Neural progenitor cell (in vitro differentiated cells): ENCODE measurements at places on chromosomes 16 and 17.

GRCh38 chr16:28067604-28068379 is 4.3 kb upstream of the GSG1L start:
- DNase-seq: no peak

- no peak for DNase-seq
Observed at GRCh38 chr16:1458336-1458976, 14.1 kb upstream of the CCDC154 start.

- no peak for DNase-seq
Observed at GRCh38 chr17:44033861-44034408, 19.2 kb upstream of the TMEM101 start.

- peak; percentile 78 for DNase-seq
Observed at GRCh38 chr16:84672276-84673202, 24.2 kb downstream of the KLHL36 start.

DNA sequence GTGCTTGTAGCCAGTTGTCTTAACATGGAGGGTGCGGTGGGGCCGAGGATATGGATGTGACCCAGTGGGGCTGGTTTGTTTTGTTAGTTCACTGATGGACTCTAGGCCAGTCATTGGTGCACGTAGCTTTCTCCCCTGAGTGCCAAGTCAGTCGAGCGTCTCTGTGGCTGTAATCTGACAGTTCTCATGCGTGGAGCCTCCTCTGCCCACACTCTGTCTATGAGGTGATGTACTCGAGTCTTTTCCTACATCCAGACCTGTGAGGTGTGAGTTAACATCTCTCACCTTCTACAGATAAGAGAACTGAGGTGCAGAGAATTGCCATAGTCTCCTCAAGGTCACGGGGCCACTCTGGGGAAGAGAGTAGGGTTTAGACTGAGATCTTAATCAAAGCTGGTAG is 90.2 kb downstream of the MARCHF10 start:
- no peak for DNase-seq

DNA sequence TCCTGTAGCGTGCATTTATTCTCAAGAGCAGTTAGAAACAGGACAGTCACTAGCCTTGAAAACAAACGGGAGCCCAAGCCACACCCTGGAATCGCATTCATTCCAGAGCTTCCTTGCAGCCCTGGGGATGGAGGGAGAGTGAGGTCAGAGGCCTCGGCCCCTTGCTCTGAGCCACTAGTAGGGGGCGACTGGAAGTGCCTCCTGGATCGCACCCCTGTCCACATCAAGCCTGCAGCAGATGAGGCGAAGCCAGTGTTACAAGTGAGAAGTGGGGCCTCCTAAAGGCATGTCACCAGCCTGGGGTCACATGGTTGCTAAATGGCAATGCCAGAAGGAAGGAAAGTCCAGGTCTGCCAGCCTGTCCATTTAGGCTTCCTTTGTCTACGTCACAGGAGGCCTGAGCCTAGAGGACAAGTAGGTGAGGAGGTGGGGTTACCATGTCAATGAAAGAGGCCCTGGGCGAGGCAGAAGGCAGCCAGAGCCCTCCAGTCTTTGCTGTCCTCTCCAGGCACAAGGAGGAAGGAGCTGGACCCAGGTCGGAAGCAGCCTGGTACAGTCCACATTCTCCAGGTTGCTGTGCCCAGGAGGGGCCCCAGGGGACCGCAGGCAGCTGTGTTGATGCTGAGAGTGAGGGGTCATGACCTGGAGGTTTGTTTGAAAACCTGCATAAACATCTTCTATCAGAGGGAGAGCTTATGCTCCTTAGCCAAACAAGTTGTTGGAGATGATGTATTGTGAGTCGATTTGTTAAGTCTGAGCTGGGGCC is 3.0 kb upstream of the RCVRN start:
- no peak for DNase-seq

GRCh38 chr16:82639666-82640336 is 13.0 kb downstream of the CDH13 start:
- peak; percentile 82 for DNase-seq

GRCh38 chr17:20302246-20302917 is 165.0 kb downstream of the LGALS9B start:
- no peak for DNase-seq

DNA sequence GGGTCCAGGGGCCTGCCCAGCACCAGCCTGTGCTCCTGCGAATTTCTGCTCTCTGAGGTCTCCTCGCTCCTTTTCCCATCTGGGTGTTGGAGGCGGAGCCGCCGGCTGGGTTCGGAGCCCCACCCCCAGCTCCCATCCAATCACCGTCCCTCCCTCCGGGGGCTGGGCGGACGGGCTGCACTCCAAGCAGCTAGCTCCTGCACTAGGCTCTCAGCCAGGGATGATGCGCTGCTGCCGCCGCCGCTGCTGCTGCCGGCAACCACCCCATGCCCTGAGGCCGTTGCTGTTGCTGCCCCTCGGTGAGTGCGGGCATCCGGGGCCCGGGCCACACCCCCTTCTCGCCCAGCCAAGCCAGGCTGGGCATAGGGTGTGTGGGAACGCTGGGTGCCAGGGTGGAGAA is at the start of gene NRN1L:
Gene NRN1L (plus strand): TSS at position 202 of the 400 bp plus-strand sequence. CDS start 19 bp downstream, at position 221.
- peak; percentile 94 for DNase-seq

GRCh38 chr17:39231091-39231561 is 5.4 kb upstream of the STAC2 start:
- no peak for DNase-seq

GRCh38 chr16:50719401-50720337 is 22.2 kb upstream of the CYLD start:
- no peak for DNase-seq

DNA sequence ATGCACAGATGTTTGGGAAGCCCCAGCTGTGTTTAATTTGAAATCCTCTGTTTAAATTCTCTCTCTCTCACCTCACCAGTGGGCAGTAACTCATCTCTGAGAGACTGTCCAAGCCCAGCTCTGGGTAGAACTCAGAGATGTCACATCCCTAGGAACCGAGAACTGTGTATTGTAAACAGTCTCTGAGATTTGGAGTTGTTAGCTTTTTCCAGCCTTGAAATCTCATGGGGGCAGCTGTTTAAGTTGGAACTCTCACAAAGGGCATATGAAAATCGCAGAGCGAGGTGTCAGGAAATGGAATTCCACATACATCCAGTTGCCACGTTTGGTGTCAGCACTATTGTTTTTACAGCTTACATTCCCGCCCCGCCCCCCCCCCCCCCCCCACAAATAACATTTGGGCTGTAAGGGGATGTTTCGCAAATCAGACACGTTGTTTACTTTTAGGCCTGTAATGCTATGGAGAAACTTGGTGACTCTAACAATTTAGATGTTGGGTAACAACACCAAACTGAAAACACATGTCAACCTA is 34.3 kb downstream of the VPS35L start:
- DNase-seq: no peak

DNA sequence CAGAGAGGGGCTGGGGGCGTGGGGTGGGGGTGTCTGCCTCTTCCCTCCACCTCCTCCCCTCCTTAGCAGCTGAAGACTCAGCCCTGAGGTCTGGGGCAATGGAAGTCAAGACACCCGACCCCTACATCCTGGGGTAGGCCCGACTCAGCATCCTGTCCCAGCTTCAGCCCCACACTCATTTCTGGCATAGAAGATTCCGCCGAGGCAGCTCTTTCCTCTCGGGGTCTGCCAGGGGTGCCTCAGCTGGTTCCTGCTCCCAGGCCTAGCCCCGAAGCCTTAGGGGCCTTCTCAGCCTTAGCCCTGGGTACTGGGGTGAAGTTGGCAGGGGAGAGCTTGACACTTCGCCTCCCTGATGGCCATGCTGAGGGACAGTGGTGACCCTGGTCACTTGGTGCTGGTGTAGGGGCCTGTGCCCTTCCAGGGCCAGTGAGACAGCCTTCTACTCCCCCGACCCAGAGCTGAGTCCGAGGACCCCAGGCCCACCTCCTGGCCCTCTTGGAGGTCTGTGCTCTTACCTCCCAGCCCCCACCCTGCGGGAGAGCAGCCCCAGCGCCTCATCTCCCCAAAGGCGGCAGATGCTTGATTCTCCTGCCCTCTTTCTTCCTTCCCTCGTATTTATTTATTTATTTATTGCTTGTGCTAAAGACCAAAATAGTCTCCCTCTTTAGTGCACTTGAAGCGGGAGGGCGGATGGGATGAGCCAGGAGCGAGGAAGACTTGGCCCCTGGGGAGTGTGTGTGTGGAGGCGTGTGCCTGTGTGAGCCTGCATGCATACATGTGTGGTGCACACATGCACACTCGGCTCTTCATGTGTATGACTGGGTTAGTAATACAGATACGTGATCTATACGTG is 42.5 kb downstream of the KCNJ12 start:
- DNase-seq: no peak

GRCh38 chr17:385836-386140 is 33.2 kb upstream of the RPH3AL start:
- no peak for DNase-seq

DNA sequence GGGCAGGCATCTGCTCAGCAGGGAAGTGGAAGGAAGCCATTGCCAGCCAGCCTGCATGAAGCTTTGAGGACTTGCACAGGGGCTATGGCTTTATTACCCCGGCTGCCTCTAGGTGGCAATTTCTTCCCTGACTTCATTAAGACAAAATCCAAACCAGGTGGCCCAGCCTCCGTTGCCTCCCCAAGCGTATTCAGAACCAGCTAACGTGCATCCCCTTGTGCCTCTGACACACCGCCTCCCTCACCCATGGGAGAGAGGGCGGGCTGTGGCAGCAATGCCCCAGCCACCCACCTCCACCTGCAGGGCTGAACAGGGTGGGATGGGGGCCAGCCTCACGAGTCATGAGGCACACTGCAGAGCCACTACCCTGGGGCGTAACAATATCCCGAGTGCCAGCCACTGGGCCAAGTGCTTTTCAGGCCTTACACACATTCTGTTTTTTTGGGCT is 6.8 kb downstream of the KIFC3 start:
- DNase-seq: peak; percentile 78

DNA sequence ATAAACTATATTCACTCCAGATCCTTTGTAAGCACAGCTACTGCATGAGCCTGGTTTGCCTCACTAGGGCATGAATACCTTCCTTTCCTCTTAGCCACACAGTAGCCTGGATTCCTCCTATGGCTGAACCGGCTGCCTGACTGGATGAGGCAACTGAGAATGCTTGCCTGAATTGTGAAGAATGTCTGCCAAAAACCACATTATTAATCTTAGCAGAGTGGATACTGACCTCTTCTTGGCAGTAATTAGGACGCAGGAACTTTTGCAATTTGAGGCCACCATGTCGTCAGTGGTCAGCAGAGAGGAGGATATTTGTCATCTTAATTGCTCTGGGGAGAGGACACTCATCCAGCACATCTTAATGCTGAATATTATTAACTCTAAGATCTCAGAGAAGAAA is 651.8 kb upstream of the GOT2 start:
- DNase-seq: no peak

GRCh38 chr17:60514500-60514899 is 11.5 kb downstream of the APPBP2 start:
- DNase-seq: no peak

- DNase-seq: no peak
Observed at GRCh38 chr16:48452991-48453760, 68.0 kb upstream of the SIAH1 start.

DNA sequence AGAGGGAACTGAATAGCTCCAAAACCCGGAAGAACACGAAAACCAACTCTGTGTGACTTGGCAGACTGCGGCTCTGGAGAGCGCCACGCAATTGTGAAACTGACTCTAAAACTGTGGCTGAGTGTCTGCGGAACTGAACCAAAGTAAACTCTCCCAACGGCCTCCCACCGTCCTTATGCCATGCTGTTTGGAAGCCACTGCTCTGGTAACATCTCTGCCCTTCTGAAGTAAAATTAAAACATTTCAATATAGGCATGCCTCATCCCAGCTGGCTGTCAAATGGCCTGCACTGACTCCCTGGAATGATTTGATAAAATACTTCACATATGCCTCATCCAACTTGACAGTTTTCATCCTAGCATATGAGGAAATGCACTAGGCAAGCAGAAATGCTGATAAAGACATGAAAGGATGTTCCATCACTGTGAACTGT is 70.2 kb downstream of the PARN start:
- DNase-seq: no peak

DNA sequence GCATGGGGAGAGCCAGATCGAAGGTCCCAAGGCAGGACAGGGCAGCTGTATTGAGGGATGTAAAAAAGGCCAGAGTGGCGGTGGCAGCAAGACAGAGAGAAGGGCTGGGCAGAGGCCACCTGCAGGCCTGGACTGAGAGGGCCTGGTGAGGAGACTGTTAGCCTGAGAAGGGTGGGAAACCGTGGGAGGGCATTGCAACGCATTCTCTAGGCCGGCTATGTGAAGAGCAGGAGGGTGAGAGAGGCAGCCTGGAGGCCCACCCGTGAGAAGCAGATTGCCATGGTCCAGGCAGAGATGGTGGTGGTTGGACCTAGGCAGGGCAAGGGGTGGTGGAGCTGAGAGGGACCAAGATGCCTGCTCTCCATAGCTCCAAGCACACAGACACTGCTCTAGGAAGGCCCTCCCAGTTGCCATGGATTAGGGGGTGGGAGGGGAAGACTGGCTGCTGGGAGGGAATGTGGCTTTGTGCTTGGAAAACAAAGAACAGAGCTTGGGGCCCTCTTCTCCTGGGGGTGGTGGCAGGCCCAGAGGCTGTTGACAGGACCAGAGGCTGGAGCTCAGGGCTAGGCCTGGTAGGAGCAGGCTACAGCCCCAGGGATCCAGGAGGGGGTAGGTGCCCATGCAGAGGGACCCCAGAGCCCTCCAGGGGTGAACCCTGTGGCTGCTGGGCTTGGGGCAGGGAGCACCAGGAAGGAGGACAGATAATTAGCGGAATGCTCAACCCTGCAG is 12.4 kb upstream of the TCAP start:
- peak; percentile 85 for DNase-seq

GRCh38 chr16:80656711-80657150 is 115.9 kb downstream of the DYNLRB2 start:
- peak; percentile 32 for DNase-seq

DNA sequence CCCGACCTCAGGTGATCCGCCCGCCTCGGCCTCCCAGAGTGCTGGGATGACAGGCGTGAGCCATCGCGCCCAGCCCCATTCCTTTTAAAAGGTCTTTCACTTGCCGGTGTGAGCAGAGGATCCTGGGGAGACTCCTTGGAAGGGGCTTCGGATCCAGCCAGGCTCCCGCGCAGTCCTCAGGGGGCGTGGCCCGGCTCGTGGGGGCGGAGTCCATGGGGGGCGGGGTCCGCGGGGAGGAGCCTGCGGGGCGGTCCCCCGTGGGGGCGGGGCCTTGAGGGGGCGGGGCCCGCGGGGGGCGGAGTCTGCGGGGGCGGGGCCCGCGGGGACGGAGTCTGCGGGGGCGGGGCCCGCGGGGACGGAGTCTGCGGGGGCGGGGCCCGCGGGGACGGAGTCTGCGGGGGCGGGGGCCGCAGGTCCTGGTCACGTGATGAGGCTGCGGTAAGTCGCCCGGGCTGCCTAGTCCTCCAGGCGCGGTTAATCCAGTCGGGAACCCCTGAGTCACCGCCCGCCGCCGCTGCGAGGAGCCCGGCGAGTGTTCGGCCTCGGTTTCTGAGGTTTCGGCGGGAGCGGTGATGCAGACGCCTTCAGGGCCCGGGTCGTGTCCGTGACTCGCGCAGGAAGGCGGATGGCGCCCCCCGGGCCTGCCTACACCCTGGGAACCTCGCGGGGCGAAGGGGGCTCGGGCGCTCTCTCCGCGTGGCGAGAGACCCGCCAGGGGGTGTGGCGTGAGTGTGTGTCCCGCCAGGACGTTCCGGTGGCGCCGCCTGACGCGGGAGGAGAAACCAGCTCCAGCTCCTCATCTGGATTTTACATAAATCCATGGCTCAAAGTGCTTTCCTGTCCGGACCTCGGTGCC is 23.6 kb upstream of the ABR start:
- peak; percentile 94 for DNase-seq

GRCh38 chr17:65459677-65460347 is 101.6 kb downstream of the AXIN2 start:
- DNase-seq: no peak

- no peak for DNase-seq
Observed at GRCh38 chr16:1097800-1098199, 1.8 kb upstream of the C1QTNF8 start.
